ENCODE measurements at places on chromosomes 3 and 15. TPM values are rescaled to one million over a fixed set of nuclear protein-coding genes. Genes with fewer than 3 reads are reported as not detected.

SLC22A13 gene
- 0.28 TPM for total RNA-seq

DUSP7 gene
- total RNA-seq = 4.1 TPM

CNTN4 gene
- total RNA-seq = 2.9 TPM

BCHE gene
- total RNA-seq = 0.28 TPM

SAMD7 gene
- not detected for total RNA-seq

RPSA gene
- 2,248 TPM for total RNA-seq

RAMAC gene
- 29.6 TPM for total RNA-seq

RLBP1 gene
- total RNA-seq = not detected

TGM4 gene
- not detected for total RNA-seq

B3GALNT1 gene
- 10.6 TPM for total RNA-seq

TRIM42 gene
- total RNA-seq = not detected

USP50 gene
- total RNA-seq = 0.28 TPM

DIPK2A gene
- 66.4 TPM for total RNA-seq

Measured in smooth muscle cell of bladder (primary cell).